ENCODE measurements at places on chromosomes 3 and 15.

GRCh38 chr3:190524942-190525341 lies 11.1 kb downstream of the IL1RAP start:
- no peak for DNase-seq

DNA sequence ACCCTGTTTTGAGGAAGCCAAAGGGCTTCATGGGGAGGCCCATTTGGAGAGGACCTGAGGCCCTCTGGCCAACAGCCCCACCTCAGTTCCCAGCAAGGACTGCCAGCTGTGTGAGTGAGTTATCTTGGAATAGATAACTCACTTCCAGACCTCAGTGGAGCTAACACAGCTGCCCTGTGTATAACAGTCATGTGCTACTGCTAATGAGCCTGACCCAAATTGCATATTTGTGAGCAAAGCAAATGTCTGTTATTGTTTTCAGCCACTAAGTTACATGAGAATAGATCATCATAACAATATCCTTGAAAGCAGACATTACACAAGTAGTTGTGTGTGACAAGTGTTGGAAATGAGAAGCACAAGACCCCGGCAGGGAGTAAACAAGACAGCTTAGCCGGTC lies 355.8 kb downstream of the MCTP2 start:
- no peak for DNase-seq

DNA sequence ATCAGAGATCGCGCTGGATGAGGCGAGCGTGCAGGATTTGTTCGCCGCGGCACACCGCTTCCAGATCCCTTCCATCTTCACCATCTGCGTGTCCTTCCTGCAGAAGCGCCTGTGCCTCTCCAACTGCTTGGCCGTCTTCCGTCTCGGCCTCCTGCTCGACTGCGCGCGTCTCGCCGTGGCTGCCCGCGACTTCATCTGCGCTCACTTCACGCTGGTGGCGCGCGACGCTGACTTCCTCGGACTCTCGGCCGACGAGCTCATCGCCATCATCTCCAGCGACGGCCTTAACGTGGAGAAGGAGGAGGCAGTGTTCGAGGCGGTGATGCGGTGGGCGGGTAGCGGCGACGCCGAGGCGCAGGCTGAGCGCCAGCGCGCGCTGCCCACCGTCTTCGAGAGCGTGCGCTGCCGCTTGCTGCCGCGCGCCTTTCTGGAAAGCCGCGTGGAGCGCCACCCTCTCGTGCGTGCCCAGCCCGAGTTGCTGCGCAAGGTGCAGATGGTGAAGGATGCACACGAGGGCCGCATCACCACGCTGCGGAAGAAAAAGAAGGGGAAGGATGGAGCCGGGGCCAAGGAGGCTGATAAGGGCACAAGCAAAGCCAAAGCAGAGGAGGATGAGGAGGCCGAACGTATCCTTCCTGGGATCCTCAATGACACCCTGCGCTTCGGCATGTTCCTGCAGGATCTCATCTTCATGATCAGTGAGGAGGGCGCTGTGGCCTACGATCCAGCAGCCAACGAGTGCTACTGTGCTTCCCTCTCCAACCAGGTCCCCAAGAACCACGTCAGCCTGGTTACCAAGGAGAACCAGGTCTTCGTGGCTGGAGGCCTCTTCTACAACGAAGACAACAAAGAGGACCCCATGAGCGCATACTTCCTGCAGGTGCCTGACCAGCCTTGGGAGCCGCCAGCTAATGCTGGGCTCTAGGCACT lies 819 bp downstream of the KLHL40 start:
- no peak for DNase-seq

GRCh38 chr3:15714448-15714847 lies 83.3 kb downstream of the ANKRD28 start:
- DNase-seq = no peak

GRCh38 chr15:52924630-52925029 lies 134.5 kb upstream of the ONECUT1 start:
- no peak for DNase-seq

GRCh38 chr15:29590701-29591100 lies 231.6 kb downstream of the TJP1 start:
- DNase-seq = no peak

GRCh38 chr3:31614162-31614921 lies 81.6 kb downstream of the STT3B start:
- DNase-seq = no peak

GRCh38 chr3:128584412-128585020 lies 66.1 kb downstream of the RPN1 start:
- peak; percentile 76 for DNase-seq

- peak; percentile 25 for DNase-seq
These were observed 1.2 kb downstream of the SLC12A6 start for GRCh38 chr15:34336231-34336990.

DNA sequence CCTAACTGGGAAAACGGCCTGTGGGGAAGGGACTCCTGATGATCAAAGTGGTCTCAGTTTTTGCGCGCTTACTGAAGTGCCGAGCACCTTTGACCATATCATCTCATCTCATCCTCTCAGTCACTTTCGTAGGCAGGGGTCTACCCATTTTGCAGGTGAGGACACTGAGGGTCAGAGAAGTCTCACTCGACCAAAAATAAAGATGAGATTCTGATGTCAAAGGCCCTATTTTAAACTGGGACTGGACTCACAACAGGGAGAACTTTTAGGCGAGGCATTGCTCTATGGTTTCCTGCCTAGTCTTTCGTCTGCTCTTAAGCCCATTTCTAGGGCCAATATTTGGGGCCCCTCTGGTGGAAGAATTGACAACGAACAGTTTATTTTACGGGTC lies 830 bp downstream of the SLC6A11 start:
- no peak for DNase-seq

DNA sequence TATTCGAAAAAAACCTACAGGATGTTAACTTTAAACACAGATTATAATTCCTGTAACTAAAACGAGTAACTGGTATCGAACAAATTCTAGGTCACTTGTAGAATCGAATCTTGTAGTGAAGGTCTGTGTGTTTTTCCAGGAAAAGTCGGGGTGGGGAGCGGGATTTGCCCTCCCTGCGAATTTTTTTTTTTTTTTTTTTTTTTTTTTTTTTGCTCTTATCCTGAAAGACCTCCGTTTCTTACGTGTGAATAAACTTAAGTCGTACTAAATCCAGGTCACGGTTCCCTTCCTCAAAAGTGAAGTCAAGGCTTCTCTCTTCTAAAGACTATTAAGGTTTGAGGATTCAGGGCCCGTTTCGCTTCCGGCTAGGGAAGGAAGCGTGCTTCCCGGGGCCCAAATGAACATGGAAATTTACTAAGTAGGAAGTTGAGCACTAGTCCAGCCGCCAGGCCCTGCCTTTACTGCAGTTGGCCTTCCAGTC lies 770 bp downstream of the TBC1D5 start:
- DNase-seq = no peak

GRCh38 chr15:81012588-81012987 lies 11.9 kb downstream of the TLNRD1 start:
- no peak for DNase-seq

- no peak for DNase-seq
These were observed 334.5 kb upstream of the FRG2C start for GRCh38 chr3:75329476-75330097.

GRCh38 chr15:93246266-93247242 lies 157.5 kb upstream of the RGMA start:
- no peak for DNase-seq

GRCh38 chr3:169661361-169662131 lies 2.0 kb downstream of the MECOM start:
- DNase-seq = no peak

- DNase-seq = no peak
These were observed 456.6 kb downstream of the MAGI1 start for GRCh38 chr3:65582012-65582717.

GRCh38 chr15:68292157-68292781 lies 14.7 kb downstream of the FEM1B start:
- DNase-seq = no peak

GRCh38 chr15:40106203-40107161 lies 2.2 kb downstream of the BMF start:
- DNase-seq = peak; percentile 49

GRCh38 chr3:133448478-133449122 lies 48.7 kb downstream of the BFSP2 start:
- DNase-seq = peak; percentile 76

DNA sequence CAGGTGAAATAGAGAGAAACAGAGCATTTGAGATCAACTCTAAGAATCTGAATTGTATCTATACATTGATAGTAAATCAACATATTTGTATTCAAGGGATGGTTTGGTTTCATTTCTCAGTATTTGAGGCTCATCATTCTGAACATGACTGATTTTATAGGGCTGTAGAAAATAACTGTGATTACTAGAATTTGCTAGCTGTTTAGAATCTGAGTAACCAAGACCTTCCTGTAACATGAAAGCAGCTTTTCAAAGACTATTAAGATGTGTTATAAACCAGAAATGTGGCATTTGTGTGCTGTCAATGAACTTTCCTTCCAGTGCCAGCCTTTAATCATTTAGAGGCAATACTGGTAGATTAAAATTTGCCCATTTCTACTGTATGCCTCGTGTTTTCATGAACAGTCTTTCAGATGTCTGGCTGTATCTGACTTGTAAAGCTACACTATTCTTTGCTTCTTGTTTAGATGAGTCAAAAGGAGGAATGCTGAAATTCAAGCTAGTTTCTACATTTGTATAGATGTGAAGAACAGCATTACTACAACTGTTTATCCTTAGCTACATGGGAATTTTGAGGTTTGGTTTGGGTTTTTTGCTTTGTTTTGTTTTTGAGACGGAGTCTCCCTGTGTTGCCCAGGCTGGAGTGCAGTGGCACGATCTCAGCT lies 137.3 kb upstream of the BHLHE40 start:
- DNase-seq = no peak

DNA sequence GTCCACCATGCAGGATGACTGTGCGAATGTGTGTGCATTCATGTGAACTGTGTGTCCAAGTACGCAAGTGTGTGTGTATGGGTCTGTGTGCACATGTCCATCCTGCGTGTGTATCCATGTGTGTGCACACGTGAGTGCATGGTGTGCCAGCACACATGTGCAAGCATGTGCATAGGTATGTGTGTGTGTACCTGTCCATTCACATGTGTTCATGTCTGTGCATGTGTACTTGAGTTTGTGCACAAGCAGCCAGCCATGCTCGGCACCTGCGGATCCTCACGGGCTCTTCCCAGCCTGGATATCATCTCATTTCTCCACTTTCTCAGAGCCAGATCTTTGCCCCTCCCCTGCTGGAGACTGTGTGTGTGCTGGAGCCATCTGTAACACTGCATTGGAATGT lies 18.7 kb upstream of the PLXNA1 start:
- no peak for DNase-seq

DNA sequence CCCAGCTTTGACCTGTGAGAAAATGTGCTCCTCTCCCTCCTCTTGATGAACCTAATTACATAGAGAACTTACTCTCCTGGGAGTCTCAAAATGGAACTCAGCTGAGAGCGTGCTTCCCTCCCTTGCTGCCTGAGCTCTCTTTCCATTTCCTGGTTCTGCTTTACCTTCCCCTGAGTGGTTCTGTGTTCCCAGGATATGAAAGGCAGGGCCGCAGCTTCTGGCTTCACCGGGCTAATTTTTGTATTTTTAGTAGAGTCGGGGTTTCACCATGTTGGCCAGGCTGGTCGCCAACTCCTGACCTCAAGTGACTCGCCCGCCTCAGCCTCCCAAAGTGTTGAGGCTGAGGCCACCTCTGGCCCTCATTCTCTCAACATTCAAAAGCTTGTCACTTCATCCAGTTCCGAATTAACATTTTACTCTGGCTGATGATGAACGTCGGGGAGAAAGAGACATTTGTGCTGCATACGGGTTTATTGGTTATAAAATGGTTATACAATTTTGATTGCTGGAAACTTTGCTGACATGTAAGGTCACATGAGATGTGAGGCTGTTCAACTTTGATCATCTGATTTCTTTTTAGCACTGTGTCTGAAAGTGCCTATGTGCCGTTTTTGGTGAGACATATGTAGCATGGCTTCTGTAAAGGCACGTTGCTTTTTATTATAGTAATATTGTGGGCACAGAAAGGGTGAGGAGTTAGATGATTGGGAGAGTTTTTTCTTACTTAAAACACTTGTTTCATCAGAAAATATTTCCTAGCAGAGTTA lies 6.6 kb downstream of the PLS1 start:
- DNase-seq = no peak

- DNase-seq = no peak
These were observed 350.4 kb upstream of the SEMA6D start for GRCh38 chr15:47366884-47367283.

- peak; percentile 89 for DNase-seq
These were observed 19.3 kb upstream of the GPX1 start for GRCh38 chr3:49377483-49377882.

- no peak for DNase-seq
These were observed 31.2 kb downstream of the SATB1 start for GRCh38 chr3:18393906-18394305.

Data from activated naive CD4-positive, alpha-beta T cell treated with anti-CD3 and anti-CD28 coated beads for 36 hours (primary cell).